ENCODE measurements at places on chromosomes 2 and 18.

DNA sequence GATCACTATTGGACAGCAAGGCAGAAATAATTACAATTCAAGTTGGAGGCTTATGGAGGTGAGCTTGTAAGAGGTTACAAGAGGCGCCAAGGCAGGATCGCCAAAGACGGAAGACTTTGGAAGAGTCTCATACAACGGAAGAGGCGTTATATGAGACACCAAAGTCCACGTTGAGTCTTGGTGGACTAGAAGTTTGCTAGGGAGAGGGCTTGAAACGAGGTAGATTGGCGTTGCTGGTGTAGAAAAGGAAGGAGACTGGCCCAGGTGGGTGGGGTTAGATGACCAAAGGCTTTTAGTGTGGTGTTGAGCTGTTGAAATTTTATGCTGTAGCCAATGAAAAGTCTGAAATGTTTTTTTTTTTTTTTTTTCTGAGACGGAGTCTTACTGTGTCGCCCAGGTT is 1.4 kb downstream of the MSH2 start:
- DNase-seq = no peak

GRCh38 chr18:55775972-55776371 is 188.0 kb upstream of the TCF4 start:
- DNase-seq = no peak

DNA sequence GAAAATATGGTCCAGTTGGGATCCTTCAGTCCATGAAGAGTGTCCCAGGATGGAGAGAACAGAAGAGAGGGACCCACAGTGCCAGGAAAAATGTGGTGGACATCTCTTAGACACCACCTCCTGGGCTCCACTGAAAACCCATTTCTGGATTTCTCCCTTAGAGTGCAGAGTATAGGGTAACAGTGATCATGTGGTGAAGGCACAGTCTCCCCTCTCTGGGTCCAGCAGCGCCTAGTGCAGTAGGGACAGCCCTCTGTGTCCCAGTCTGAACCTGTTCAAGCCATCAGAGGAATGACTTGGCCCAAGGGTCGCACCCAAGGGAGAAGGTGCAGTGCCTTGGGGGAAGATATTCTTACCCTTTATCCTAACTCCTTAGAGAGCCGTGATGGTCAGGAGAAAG is 30.1 kb downstream of the TET3 start:
- DNase-seq = no peak

GRCh38 chr2:129798301-129798581 is 181.2 kb upstream of the RAB6C start:
- no peak for DNase-seq

- no peak for DNase-seq
Observed at GRCh38 chr18:49446481-49446880, 14.0 kb downstream of the DYM start.

Data from activated CD4-positive, alpha-beta T cell treated with anti-CD3 and anti-CD28 coated beads, Interleukin-2, amount 50 U/mL, for 1 hour (primary cell).